ENCODE measurements at places on chromosomes 3 and 15.

DNA sequence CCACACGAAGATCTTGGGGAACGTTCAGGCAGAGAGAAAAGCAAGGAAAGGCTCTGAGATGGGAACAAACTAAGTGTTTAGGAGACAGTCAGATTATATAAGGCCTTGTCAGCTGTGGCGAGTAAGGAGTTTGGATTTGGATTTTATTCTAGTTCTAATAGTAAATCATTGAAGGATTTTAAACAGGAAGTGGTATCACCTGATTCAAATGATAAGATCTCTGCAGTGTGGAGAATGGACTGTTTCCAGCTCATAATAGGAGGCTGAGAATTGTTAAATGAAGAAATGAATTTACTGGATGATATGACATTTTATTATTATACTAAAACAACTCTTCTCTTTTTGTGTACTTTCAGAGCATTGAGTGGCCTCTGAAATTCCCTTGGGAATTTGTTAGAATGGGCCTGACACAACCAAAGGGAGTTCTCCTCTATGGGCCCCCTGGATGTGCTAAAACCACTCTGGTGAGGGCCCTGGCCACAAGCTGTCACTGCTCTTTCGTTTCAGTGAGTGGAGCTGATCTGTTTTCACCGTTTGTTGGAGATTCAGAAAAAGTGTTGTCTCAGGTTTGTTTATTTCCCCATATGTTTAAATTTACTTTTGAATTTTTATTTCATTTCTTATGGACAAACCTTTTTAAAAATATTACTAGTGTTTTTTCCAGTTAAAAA, 36.0 kb upstream of the GATM start:
- no peaks in the 10 kb centered on the region for H3K27me3 ChIP-seq
- H3K4me1 ChIP-seq: no peaks in the 10 kb centered on the region
- peaks cover 5% of the 10 kb centered on the region for H3K36me3 ChIP-seq
- H3K27ac ChIP-seq: no peak overlapping the region
- H3K4me3 ChIP-seq: no peak overlapping the region

- H3K4me1 ChIP-seq: peaks cover 7% of the 10 kb centered on the region
- no peak overlapping the region for H3K4me3 ChIP-seq
- no peaks in the 10 kb centered on the region for H3K27me3 ChIP-seq
- H3K27ac ChIP-seq: peak overlapping the region; percentile 18
- peak; percentile 24 for DNase-seq
Observed at GRCh38 chr15:63306492-63307073, 29.2 kb downstream of the APH1B start.

DNA sequence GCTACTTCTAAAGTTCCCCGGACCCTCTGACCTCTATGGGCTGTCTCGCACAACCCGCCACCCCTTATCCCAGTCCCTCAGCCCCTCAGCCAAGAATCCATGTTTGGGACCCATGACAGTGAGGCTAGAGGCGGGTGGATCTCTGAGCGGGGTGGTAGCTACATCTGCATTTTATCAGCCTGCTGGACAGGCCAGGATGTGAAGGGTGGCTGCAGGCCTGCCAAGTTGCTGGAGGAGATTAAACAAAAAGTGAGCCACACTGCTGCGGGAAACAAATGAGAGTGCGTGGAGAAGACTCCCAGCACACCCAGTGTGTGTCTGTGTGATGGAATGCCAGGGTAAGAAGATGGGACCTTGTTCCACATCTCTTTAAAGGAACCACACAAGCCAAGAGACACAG, 51.1 kb upstream of the SPATA12 start:
- no peak overlapping the region for H3K27ac ChIP-seq
- peaks cover 23% of the 10 kb centered on the region for H3K4me1 ChIP-seq
- no peaks in the 10 kb centered on the region for H3K36me3 ChIP-seq
- DNase-seq: no peak
- H3K4me3 ChIP-seq: no peak overlapping the region

- no peak for DNase-seq
- no peaks in the 10 kb centered on the region for H3K36me3 ChIP-seq
- H3K4me1 ChIP-seq: no peaks in the 10 kb centered on the region
- H3K27me3 ChIP-seq: no peaks in the 10 kb centered on the region
- no peak overlapping the region for H3K27ac ChIP-seq
Observed at GRCh38 chr3:76353683-76354082, 568.3 kb upstream of the ZNF717 start.

DNA sequence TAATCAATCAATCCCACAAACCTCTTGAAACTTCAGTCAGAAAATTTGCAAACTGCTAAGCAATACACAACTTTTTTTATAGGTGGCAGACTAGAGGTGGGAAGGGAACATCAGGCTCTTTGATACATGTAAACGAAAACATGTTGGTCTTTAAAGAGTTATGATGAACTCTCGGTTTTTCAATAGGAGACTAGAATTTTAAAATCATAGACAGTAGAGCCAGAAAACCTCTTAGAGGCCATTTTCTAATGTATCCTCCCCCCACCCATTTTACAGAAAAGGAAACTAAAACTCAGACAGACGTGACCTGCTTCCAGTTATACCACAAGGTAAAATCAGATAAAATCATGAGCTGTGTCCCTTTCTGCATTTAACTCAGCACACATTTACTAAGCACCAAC, 179.1 kb upstream of the LPP start:
- no peak overlapping the region for H3K27ac ChIP-seq
- H3K4me3 ChIP-seq: no peak overlapping the region
- H3K4me1 ChIP-seq: peaks cover 6% of the 10 kb centered on the region
- no peaks in the 10 kb centered on the region for H3K27me3 ChIP-seq
- H3K36me3 ChIP-seq: no peaks in the 10 kb centered on the region

DNA sequence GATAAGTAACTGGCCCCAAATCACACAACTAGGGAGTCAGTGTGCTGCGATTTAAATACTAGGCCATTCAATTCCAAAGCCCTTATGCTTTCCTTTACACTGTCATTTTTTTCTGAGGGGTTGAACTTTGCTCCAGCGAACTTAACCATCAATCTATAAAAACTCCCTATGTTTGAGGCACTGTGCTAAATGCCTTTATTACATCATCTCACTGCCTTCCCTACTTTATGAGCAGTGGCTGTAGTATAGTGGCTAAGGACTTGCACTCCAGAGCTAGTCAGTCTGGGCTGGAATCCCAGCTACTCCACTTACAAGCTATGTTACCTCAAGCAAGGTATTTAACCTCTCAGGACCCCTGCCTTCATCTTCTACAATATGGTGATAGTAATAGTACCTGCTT, 26.9 kb upstream of the WDR72 start:
- no peak overlapping the region for H3K4me3 ChIP-seq
- no peak for DNase-seq
- H3K27ac ChIP-seq: no peak overlapping the region
- H3K4me1 ChIP-seq: peaks cover 2% of the 10 kb centered on the region
- no peaks in the 10 kb centered on the region for H3K27me3 ChIP-seq

DNA sequence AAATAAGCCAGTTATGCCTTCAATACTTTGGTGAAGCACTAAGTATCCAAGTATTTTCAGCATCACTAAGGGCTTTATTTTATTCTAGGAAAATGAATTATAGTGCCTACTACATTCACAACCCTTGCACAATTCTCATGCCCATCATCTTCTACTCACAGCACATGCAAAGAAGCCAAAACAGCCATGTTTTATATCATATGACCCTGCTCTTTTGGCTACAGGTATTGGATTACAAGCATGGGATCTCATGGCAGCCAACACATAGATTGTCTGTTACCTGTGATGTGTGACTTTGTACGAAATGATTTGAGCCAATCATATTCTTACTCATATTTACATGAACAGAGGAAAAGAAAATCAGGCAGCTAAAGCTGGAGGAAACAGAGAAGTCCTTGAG, 38.6 kb downstream of the STT3B start:
- no peaks in the 10 kb centered on the region for H3K36me3 ChIP-seq
- no peak overlapping the region for H3K4me3 ChIP-seq
- DNase-seq: no peak
- H3K27ac ChIP-seq: no peak overlapping the region
- H3K27me3 ChIP-seq: no peaks in the 10 kb centered on the region
- H3K4me1 ChIP-seq: peaks cover 5% of the 10 kb centered on the region

DNA sequence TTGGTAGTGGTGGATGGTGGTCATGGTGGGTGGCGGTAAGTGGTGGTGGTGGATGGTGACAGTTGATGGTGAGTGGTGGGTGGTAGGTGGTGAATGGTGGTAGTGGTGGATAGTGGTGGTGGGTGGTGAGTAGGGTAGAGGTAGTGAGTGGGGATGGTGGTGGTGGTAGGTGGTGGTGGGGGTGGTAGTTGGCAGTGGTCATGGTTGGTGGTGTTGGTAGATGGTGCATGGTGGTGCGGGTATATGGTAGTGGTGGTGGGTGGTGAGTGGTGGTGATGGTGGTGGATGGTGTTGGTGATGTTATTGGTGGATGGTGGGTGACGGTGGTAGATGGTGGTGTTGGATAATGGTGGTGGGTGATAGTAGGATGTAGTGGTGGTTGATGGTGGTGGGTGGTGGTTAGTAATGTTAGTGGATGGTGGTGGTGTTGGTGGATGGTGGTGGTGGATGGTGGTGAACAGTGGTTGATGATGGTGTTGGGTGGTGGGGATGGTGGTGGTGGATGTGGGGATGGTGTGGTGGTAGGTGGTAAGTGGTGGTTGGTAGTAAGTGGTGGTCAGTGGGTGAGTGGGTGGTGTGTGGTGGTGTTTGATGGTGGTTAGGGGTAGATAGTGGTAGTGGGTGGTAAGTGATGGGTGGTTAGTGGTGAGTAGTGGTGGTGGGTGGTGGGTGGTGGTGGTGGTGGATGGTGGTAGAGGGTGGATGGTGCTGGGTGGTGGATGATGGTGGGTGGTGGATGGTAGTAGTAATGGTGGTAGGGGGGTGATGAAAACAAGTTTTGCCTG, 16.7 kb upstream of the RIOX2 start:
- H3K27ac ChIP-seq: no peak overlapping the region
- no peaks in the 10 kb centered on the region for H3K36me3 ChIP-seq
- no peak for DNase-seq

- no peaks in the 10 kb centered on the region for H3K4me1 ChIP-seq
- no peak overlapping the region for H3K4me3 ChIP-seq
- H3K27ac ChIP-seq: no peak overlapping the region
- peak; percentile 58 for DNase-seq
Observed at GRCh38 chr3:143526011-143526545, 322.2 kb downstream of the SLC9A9 start.

DNA sequence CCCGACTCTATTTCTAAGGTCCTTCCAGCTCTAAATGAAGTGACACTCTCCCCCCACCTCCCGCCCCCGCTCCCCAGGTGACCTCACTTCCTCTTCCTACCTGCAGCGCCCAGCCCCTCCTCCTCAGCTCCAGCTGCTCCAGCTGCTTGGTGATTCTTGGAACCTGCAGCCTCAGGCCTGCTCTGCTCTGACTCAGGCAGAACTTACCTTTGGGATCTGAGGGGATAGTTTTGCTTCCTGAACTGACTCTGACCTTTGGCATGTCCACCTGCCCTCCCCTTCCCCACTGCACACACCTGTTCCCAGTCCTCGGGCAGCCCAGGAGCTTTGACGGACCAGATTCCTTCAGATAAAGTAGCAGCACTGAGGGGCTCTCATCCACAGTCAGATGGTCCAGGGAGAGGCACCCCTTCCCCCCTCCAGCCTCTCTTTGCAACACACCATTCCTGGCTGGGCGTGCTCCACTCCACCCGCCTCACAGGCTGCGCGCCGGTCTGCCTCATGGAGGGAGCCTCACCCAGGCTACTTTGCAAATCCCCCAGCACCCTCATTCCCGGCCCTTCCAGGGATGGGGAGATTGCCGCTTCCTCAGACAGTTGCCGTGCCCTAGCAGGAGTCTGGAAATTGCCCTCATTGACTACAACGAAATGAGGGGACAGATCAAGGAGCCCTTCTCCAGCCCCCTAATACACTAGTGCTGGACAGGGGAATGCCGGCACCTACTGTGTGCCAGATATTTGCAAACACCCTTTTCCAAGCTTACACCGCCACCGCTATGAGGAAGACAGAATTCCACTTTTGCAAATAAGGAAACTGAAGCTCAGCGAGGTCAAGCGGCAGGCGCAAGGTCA, 692 bp upstream of the C15orf39 start:
- DNase-seq: peak; percentile 78
- peak overlapping the region; percentile 81 for H3K27ac ChIP-seq
- no peaks in the 10 kb centered on the region for H3K36me3 ChIP-seq
- no peaks in the 10 kb centered on the region for H3K27me3 ChIP-seq
- H3K4me3 ChIP-seq: peak overlapping the region; percentile 38
- peaks cover 30% of the 10 kb centered on the region for H3K4me1 ChIP-seq

DNA sequence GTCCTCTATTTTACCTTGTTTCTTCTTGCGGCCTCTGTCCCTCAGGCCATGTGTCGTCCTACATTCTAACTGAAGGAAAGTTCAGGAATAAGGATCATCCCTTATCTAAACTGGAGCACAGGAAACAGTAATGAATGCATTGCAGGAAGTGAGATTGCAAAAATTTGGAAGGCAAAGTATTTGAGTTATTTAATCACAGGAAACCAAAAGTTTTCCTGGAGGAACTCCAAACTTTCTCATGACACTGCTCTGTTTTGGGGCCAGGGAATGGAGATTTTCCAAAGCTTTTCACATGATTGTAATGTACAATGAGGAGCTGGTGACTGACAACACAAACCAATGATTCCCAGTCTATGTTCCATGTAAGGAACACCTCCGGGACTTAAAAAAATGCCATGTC, 57.8 kb upstream of the PLSCR4 start:
- no peaks in the 10 kb centered on the region for H3K27me3 ChIP-seq
- no peak for DNase-seq
- H3K36me3 ChIP-seq: no peaks in the 10 kb centered on the region
- H3K27ac ChIP-seq: peak overlapping the region; percentile 56
- H3K4me1 ChIP-seq: no peaks in the 10 kb centered on the region

- H3K4me1 ChIP-seq: no peaks in the 10 kb centered on the region
- no peak within 1 kb of the TSS for H3K4me3 ChIP-seq
- H3K36me3 ChIP-seq: no peaks in the 10 kb centered on the region
- no peak within 1 kb of the TSS for H3K27ac ChIP-seq
- DNase-seq: no peak
- no peaks in the 10 kb centered on the region for H3K27me3 ChIP-seq
Observed at GRCh38 chr3:136957751-136958288, at the start of gene IL20RB. Gene IL20RB, plus strand, starts transcription at chr3:136957983. Its CDS starts 131 bp downstream, at chr3:136958114.

- no peak for DNase-seq
- no peaks in the 10 kb centered on the region for H3K27me3 ChIP-seq
- no peak overlapping the region for H3K27ac ChIP-seq
- no peaks in the 10 kb centered on the region for H3K4me1 ChIP-seq
- no peak overlapping the region for H3K4me3 ChIP-seq
- H3K36me3 ChIP-seq: no peaks in the 10 kb centered on the region
Observed at GRCh38 chr3:87206070-87206469, 21.0 kb upstream of the CHMP2B start.

DNA sequence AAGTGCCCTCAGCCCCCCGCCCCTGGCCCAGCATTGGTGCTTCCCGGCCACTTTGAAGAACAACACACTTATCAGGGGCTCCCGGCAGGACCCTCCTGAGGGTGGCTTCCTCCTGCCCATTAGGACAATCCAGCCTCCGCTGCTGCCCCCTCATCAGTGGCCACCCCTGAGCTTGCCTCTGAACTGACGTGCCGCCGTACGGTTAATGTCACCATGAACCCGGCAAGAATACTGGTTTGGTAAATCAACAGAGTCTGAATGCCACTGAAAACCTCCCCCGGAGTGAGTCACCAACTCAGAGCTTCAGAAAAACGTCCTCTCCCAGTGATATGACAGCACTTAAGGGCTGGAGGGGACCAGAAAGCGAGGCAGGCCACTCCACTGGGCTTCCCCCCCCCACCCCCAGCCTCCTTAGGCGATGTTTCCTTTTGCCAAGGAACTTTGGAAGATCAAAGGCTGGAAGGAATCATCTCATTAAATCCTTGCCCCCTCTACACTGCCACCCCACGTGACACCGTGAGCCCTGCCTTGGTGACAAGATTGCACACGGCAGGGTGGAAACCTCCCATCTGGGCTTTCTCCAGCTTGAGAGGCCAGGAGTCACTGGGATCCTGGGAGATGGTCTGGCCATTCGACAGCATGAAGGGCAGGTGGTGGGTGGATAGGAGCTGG, 142.1 kb downstream of the NUP210 start:
- no peaks in the 10 kb centered on the region for H3K36me3 ChIP-seq
- no peak overlapping the region for H3K27ac ChIP-seq
- no peak for DNase-seq
- H3K4me3 ChIP-seq: no peak overlapping the region
